Activated CD4-positive, alpha-beta T cell treated with anti-CD3 and anti-CD28 coated beads, Interleukin-2, amount 50 U/mL, for 24 hours (primary cell): ENCODE measurements at places on chromosomes 7 and 10.

DNA sequence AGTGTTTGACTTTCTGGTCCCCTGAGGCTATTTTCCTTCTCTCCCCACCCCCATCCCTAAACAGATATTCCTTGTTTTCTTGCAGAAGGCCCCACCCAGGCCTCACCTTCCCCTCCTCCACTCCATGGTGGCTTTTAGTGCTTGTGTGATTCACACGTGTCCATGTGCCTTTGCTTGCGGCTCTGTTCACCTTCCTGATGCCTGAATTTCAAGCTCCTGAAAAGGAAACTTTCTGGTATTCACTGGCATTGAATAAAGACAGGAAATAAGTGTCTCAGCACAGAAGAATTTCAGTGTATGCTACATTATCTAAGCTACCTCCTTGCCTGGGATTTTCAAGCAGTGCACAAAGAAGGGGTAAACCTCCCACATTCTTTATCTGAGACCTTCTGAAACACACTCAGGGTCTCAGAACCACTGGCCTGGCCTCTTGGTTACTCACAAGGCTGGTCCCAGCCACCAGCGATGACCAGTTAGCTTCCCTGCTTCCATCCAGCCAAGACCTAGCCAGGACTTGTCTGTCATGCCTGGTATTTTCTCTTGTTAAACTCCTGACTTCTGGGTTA lies 17.2 kb upstream of the UBE2H start:
- no peak for DNase-seq

- DNase-seq: no peak
Observed at GRCh38 chr10:120131183-120131582, 238.7 kb downstream of the SEC23IP start.

- DNase-seq: no peak
Observed at GRCh38 chr10:60246382-60246781, 143.3 kb downstream of the ANK3 start.

DNA sequence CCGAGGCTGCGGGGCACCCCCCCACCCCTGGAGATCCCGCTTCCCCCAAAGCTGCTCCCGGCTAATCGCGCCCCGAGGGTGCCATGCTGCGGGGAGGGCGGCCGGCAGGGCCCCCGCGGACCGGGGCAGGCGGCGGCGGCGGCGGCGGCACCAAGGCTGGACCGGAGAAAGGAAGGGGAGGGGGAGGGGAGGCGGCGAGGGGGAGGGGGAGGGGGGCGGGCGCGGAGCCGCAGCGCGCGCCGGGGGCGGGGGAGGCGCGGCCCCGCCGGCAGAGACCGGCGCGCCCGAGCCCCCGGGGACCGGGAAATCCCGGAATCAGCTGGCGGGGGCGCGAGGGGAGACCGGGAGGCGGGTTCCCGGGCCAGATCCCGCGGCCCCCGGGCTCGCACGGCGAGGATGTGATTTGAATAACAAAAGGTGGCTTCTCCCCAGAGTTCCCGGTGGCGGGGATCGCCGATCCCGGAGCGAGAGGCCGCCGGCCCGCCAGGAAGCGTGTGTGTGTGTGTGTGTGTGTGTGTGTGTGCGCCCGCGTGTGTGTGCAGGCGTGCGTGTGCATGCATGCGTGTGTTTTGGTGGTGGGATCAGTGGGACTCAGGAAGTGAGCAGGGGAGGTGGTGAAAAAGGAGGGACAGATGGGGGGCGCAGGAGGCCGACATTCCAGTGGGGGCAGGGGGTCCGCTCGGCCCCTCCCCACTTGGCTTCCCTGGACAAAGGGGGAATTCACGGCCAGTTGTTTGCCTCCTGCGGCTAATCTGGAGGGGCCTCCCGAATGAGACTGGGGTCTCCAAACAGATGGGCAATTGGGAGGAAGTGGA lies 99.5 kb downstream of the HIP1 start:
- no peak for DNase-seq
